ENCODE measurements at places on chromosomes 6 and 20.

DNA sequence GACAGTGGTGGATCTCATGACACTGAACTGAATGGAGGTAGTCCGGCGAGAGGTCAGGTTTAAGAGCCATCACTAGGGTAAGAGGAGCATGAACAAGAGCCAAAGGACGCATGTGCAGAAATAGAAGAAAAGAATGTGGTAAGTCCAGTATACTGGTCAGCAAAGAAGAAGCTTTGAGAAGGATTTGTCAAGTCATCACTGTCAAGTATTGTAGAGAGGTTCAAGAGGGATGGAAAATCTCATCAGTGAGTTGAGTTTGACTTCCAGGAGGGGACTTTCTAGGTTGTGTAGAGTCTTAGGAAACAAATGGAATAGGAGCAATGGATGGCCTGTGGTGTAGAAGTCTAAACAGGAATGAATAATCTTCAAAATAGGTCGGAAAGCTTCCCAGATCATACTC, 161.8 kb downstream of the BTBD3 start:
- DNase-seq = no peak

GRCh38 chr6:35419417-35419816, 32.7 kb upstream of the FANCE start:
- DNase-seq = no peak

GRCh38 chr6:159899994-159900745, 9.4 kb downstream of the MAS1 start:
- DNase-seq = no peak

DNA sequence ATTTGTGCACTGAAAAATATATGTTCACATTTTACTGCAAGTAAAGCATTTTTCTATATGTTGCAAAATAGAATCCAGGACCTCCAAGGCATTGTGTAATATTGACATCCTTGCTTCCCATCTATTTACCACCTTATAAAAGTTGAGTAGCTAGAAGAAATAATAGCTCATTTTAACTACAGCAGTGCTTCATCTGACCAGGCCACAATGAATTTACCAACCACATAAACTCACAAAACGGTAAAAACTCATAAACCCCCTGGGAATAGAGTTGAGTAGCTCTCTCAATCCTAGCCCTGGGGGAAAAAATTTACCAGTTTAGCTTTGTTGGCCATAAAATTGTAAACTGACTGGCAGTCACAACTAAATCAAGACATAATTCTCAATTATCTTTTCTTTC, 3.9 kb downstream of the ATXN1 start:
- no peak for DNase-seq

GRCh38 chr6:36160147-36160760, 29.9 kb downstream of the MAPK13 start:
- no peak for DNase-seq

DNA sequence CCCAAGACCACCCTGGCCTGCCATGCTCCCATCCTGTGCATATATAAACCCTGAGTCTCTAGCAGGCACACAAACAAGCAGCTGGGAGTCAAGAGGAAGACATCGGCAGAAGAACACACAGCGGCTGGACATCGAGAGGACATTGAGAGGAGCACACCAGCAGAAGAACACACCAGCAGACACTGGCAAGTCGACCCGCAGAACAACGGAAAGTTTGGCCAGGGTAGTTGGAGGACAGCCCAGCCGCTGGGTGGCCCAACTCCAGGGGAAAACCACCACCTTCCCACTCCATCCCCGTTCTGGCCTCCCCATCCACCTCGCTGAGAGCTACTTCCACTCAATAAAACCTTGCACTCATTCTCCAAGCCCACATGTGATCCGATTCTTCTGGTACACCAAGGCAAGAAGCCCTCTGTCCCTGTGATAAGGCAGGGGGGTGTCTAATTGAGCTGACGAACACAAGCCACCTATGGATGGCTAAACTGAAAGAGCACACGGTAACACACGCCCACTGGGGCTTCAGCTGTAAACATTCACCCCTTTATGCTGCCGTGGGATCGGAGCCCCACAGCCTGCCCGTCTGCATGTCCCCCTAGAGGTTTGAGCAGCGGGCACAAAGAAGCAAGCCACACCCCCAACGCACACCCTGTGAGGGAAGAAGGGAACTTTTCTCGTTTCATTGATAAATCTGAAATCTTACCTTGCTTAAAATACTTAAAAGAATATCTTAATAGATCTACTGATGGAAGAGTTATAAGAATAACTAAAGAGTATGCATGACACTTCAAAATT, 13.8 kb downstream of the TMX4 start:
- no peak for DNase-seq

DNA sequence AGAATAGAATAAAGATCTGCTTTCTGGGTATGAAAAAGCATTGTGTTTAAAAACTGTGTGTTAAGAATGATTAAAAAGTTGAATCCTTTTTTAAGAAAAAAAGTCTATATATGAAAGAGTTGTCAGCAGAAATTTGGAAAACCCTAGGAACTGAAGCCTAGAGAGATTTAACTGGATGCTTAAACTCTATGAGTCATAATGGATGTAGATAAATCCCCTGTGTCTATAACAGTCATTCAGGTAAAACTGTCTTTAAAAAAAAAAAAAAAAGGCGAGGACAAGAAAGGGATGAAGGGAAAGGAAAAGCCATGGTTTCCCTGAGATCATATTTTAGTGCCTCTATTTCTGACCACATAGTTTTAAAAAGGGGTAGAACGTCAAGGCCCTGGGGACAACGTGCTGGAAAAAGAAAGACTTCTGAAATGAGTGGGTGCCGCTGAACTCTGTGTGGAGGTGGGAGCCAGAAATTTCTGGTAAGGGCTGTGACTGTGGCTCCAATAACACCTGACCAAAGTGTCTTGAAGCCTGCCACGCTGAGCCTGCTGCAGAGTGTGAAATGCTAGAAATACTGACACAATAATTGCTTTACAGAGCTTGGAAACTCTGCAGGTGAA, 302.6 kb upstream of the ARID1B start:
- DNase-seq = no peak

GRCh38 chr20:23042270-23042669, 7.2 kb downstream of the SSTR4 start:
- DNase-seq = no peak

GRCh38 chr20:37356387-37356786, 10.4 kb downstream of the SRC start:
- no peak for DNase-seq

DNA sequence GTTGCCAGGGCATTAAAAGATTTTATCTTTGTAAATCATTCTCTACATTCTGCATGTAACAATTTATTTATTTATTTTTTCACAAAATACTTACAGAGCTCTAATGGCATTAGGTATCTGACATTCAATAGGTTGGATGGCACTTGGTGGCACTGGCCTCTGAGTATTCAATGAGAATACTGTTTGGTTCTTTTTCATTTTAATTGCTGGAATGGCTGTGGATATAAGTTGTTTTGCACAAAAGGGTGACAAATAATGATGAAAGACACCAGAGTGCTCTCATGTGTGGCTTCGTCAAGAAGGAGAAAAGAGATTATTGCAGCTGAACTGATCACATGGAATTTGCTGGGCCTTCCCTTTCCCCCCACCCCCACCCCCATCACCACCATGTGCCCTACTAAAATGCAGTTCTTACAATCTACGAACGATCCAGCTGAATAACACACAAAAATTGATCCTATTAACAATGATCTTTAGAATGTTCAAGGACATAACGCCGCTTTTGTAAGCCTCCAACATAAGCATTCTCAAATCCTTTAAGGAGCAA, 195.2 kb upstream of the POU3F2 start:
- no peak for DNase-seq

- no peak for DNase-seq
Observed at GRCh38 chr6:137740967-137741761, 125.9 kb upstream of the TNFAIP3 start.

DNA sequence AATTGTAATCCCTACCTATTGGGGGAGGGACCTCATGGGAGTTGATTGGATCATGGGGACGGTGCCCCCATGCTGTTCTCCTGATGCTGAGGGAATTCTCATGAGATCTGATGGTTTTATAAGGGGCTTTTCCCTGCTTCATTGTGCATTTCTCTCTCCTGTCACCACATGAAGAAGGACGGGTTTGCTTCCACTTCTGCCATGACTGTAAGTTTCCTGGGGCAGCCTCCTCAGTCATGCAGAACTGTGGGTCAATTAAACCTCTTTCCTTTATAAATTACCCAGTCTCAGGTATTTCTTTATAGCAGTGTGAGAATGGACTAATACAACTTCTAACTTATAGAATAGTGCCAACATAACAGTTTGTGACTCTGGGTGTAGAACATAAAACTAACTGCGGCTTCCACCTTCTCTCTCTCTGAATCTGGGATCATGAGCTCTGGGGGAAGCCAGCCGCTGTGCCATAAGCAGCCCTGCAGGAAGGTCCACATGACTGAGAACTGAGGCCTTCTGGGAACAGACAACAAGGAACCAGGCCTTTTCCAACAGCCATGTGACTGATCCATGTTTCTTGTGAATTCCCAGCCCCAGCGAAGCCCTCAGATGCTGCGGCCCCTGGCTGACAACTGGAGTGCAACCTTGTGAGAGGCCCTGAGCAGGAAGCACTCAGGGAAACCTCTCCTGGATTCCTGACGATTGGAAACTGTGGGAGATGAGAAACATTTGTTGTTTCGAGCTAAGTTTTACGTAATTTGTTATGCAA, 3.4 kb upstream of the HLA-A start:
- no peak for DNase-seq

GRCh38 chr6:169930799-169931198, 179.4 kb downstream of the ERMARD start:
- DNase-seq = no peak

DNA sequence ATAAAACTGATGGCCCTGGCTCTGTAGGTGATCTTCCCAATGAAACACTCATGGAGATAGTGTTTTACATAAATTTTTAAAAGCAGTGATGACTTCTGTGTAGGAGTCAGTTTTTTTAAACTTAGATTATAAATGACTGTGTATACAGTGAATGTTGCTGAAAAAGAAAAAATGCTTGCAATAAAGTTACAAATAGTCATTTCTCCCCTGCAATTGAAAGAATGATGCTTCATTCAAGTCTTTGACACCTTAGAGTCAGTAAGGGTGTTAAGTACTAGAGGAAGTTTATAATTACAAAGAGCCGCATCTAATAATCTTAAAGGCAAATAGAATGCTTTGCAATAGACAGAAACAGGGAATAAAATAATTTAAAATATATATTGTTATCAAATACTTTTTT, 27.6 kb downstream of the ZNF292 start:
- DNase-seq = no peak

DNA sequence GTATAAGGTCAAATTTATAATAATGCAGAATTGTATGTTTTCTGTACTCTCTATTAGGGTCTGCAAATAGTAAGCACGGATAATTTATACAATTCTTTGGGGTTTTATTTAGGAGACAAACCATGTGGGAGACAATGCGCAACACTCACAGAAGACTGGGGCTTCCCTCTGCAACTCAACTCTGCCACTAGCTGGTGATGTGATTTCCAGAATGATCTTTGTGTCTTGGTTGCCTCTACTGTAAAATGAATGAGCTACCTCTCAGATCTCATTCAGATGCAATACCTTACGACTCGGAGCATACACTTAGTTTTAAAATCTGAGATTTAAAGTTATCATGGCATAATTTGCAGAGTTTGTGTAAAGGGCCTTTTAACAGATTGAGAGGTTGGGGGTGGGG, 6.4 kb downstream of the MAN1A1 start:
- no peak for DNase-seq

GRCh38 chr6:90303039-90303438, 6.4 kb upstream of the BACH2 start:
- DNase-seq = no peak

- no peak for DNase-seq
Observed at GRCh38 chr6:157240059-157240959, 83.0 kb downstream of the TMEM242 start.

DNA sequence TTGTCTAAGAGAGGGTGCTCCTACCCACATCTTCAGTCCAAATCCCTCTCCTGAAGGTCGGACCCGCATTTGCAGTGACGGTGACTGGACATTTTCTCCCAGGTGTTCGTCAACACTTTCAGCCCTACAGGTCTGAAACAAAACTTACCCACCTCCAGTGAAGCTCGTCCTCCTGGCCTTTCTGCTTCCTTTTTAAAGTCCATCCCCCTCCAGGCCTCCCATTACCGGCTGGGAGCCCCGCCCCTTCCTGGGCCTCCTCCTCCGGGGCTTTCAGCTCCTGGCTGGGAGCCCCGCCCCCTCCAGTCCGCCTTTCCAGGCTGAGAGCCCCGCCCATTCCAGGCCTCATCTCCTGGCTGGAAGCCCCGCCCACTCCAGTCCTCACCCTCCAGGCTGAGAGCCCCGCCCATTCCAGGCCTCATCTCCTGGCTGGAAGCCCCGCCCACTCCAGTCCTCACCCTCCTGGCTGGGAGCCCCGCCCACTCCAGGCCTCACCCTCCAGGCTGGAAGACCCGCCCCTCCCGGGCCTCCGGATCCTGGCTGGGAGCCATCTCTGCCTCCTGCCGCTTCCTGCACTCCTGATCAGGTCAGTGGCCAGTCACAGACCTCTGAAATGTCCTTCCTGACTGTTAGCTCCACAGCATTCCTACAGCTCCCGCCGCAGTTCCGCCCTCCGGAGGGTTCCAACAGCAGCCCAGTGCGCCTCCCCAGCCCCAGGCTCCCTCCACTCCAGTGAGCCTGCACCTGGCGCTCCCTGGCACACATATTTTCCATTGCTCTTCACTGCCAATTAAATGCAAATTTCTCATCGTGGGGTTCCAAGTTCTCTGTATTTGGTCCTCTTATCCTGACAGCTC, 98.5 kb downstream of the LY86 start:
- no peak for DNase-seq

DNA sequence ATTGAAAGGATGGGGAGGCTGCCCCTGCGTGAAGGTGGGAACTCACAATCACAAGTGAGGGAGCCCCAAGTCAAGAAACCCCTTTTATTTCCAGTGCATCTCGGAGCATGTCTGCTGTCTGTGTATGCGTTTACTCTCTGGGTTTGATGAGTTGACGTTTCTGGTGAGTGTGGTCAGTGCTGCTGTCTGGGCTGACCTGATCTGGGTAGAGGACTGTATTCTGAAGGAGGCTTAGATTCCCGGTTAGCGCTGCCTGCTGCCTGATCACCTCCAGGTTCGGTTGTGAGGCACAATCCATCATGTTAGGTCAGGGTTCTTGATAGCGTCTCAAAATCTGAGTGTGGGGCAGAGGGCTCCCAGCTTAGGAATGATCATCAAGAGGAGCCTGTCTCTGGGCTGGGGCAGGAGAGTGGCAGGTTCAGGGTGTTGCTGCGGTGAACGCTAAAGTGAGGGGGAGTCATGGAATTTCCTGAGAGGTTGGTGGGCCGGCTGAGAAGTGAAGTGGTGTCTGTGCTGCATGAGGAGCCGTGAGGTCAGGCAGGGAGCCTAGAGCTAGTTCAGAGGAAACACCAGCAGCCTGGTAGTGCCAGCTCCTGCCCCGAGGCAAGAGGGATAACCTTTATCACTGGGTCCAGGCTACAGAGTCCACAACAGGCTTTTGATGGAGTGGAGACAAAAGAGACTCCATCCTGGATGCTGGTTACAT, 225.3 kb upstream of the CST7 start:
- DNase-seq = no peak

All from stimulated activated CD8-positive, alpha-beta memory T cell treated with anti-CD3 and anti-CD28 coated beads, Interleukin-15, amount 100 ng/mL, for 1 hour (primary cell).